ENCODE measurements at places on chromosomes 16 and 17. TPM values are rescaled to one million over a fixed set of nuclear protein-coding genes. Genes with fewer than 3 reads are reported as not detected.

The ABCA8 gene
- total RNA-seq, result 78.8 TPM

The C17orf113 gene
- total RNA-seq, result 0.34 TPM

The CD300H gene
- not detected for total RNA-seq

The PLXDC1 gene
- total RNA-seq, result 2.4 TPM

The KRTAP2-1 gene
- not detected for total RNA-seq

The MT3 gene
- not detected for total RNA-seq
